Natural killer cell treated with Interleukin-12 subunit alpha and Interleukin-12 subunit beta and Interleukin-15 and Interleukin-18, amount 100 ng/mL, for 72 hours (primary cell): ENCODE measurements at places on chromosomes 5 and 9. TPM values are rescaled to one million over a fixed set of nuclear protein-coding genes. Genes with fewer than 3 reads are reported as not detected.

DNA sequence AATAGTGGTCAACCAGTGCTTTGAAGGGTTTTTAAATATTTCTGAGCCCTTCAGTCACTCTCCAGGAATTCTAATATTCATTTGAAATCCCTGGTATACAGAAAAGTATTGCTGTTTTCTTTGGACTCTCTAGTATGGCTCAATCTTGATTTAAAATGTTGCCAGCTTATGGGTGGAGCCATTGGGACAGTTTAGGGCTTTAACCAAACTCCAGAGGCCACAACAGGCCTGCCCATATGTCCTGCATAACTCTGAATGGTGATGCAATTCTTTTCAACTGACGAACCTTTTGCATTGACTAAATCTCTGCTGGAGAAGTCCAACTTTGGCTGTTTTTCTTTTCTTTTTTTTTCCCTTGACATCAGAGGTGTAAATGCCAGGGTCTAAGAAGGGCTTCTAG is 10.3 kb upstream of the ANKHD1 start:
- no peak for DNase-seq

DNA sequence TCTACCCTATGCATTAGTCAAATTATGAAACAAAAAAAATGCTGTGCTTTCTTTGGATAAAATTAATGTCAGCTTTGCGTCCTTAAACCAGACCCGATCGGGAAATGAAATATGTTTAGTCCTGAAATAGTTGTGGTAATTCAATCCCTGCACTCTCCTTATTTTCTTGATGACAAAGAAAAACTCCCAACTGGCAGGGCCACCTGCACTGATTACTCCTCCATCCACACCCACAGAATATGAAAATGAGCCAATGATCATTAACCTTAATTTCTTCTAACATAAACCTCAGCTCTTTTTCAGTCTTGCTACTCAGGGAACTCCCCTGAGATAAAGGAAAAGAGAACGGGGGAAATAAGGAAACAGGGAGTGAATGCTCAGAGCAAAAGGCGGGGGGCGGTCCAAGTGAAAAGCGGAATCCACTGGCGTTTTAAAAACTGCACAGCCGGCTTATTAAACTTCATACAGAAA is 245.3 kb downstream of the BNC2 start:
- DNase-seq = no peak

DNA sequence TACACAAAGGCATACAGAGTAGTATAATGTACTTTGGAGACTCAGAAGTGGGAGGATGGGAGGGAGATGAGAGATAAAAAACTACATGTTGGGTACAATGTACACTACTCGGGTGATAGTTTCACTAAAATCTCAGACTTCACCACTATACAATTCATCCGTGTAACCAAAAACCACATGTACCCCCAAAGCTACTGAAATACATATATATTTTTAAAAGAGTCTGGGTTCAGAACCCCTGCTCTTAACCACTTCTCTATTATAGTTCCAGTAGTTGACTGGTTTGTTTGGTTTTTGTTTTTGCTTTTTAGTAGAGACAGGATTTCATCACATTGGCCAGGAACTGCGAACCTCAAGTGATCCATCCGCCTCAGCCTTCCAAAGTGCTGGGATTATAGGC is 22.6 kb downstream of the SGTB start:
- DNase-seq = no peak

DNA sequence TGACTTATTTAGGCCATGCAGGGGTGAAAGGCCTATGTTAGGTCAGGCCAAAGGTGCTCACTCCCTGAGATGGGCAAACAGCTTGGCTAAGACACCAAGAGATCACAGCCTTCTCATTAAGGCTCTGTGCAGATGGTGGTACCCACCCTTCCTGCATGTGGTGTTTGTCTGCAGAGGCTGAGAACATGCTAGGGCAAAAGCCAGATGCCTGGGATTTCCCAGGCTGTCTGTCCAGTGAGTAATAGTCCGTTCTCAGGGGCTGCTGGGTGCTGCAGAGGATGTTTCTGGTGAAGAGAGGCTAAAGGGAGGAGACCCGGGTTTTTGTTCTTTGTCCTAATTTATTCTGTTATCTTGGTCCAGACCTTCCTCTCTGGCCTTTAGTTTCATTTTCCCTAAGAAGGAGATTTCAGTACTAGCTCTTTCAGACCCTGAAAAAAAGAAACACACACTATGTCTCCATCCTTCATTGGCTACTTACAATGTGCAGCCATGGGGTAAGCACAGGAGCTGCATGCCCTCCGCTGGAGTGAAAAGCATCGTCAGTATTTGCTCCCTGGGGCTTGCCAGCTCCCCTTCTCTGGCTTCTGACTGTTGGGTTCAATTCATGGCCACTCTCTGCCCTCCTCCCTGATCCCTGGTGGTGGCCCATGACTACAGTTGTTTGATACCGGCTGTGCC is 23.4 kb upstream of the GLRA1 start:
- DNase-seq = no peak

DNA sequence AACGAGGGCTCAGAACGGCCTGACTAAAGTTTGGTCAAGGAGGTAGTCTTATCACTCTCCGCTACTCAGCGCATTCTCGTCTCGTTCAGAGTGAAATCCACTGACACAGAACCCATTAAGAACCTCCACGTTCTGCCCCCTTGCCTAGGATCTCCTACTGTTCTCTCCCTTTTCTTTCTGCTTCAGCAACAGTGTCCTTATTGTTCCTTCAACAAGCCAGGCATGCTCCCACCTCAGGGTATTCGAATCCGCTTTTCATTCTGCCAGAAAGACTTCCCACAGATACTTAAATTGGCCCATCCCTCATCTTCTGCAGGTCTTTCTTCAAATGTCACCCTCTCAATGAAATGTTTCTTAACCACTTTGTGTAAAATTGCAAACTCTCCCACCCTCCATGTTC is 4.3 kb upstream of the ZNF354C start:
- no peak for DNase-seq

Gene ODF2
- 95.2 TPM for total RNA-seq

- DNase-seq = peak; percentile 53
These were observed 84.8 kb downstream of the MVB12B start for GRCh38 chr9:126411225-126411947.

GRCh38 chr5:5266297-5266696 is 126.2 kb downstream of the ADAMTS16 start:
- DNase-seq = no peak

Gene EMB
- total RNA-seq = 70.5 TPM

- DNase-seq = no peak
These were observed 18.6 kb upstream of the SMIM15 start for GRCh38 chr5:61180886-61181285.

GRCh38 chr9:98010445-98010844 is 27.3 kb downstream of the ANP32B start:
- no peak for DNase-seq

Gene PCDHB11
- not detected for total RNA-seq

DNA sequence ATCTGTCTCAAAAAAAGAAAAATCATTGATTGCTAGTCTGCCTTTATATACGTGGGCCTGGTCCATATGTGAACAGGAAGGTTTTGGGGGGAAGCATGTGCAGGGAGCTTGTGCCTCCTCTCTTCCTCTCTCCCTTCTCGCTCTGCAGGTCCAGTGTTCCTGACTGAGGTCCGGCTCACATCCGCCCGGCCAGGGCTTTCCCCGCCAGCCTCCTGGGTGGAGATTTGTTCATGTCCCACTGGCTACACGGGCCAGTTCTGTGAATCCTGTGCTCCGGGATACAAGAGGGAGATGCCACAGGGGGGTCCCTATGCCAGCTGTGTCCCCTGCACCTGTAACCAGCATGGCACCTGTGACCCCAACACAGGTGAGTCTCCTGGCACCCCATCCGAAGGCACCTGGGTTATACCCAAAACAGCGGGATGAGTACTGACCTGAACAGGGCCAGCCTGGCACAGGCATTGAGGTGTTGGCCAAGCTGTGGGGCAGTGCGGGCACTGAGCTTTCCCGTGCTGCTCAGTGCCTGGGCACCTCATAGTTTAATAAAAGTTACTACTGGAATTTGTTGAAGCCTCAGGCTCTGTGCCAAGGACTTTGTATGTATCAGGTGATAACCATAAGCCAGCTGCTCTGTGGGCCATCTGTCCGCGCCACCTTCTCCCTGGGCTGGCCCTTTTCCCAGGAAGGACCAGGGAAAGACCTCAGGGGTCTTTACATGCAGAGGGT is 39.4 kb upstream of the AIF1L start:
- no peak for DNase-seq

DNA sequence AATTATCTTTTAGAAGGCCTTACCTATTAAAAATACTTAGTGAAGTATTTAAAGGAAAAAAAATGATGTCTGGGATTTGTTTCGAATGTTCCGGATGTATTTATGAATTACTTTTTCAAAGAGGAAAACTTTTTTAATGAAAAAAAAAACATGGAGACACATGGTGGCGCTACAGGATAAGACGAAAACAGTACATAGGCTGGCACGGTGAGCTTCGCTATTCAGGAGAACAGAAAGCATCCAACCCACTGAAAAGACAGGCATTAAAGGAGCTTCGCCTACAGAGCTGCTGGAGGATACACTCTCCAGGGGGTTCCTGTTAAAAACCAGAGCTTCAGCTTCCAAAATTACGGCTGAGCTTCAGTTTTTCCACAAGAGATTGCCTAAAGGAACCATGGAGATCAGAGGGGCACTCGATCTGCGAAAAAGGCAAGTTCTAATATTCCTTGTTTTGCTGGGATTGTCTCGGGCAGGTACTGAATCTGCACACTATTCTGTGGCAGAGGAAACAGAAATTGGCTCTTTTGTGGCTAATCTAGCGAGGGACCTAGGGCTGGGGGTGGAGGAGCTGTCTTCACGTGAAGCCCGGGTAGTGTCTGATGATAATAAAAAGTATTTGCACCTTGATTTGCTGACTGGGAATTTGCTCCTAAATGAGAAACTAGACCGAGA is at the start of gene PCDHB14:
TSS of gene PCDHB14 (plus strand) at position 232 of the 672 bp plus-strand sequence. CDS start at position 395, 163 bp downstream.
- no peak for DNase-seq

Gene SOHLH1
- total RNA-seq = not detected

DNA sequence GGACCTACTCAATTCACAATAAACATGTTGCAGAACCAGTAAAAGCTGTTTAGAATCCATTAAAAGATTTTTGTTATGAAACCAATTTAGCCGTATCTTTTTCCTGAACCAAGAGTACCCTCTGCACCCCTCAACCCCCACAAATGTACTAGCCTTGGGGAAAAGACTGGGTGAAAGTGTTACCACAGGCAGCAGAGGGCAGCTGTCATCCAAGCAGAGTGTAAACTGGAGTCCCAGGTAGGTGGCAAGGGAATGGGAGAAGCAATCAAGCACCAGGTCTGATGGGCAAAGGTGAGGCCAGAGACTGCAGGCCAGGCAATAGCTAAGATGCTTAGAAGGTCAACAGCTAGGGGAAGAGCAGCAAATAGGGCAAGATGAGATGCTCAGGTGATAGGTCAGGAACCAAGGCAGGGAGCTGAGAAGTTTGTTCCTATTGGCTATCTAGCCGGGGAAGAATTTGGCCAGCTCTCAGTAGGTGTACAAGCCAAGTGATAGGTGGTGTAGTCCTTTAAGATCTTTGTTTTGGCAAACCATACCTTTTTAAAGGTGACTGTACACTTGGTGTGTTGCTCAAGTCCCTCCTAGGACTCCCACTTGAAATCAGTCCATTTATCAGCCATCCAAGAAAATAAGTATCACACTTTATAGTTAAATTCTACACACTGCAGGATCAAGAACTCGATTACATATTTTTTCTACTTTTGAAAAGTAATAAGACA is 77.8 kb upstream of the CCDC112 start:
- no peak for DNase-seq

GRCh38 chr9:123686131-123686828 is 243.6 kb downstream of the DENND1A start:
- DNase-seq = no peak

DNA sequence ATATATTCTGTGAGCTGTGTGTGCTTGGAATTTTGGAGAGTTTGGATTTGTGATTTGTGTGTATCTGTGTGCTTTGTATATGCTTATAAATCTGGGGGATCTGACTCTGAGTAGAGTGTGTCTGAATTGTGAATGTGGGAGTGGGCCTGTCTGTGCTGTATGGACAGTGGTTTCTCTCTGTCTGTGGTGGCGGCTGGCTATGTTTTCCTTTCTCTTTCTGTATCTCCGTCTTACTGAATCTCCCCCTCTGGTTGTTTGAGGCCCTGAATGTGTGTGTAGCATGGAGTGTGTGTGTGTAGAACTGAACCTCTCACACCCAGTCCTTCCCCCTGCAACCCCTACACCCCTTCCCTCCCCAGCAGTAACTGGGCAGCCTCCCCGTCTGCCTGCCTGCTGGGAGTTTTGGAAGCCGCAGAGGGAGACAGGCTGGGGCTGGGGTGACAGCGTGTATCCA is 4.7 kb downstream of the CXXC5 start:
- no peak for DNase-seq

Gene PHF24
- total RNA-seq = not detected

GRCh38 chr9:117815315-117815714 is 111.1 kb downstream of the TLR4 start:
- DNase-seq = no peak

Gene ABLIM3
- not detected for total RNA-seq

Gene FABP6
- total RNA-seq = not detected

DNA sequence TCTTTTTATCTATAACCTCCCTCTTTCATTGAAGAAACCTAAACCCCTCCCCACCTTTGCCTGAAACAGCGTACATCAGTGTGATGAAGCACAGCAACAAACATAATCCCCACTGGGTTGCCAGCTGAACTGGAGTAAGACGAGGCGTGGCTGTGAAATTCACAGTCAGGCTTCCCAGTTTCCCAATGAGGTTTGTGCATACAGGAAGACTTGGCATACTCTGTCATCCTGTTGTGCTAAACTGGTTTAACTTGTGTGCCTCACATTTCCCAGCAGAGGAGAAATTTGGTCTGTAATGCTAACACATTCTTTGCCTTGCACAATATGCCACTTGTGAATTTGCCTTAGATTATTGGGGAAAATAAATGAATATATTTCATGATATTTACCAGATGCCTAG is 121.5 kb downstream of the SV2C start:
- DNase-seq = no peak

GRCh38 chr9:116322521-116322920 is 168.9 kb downstream of the PAPPA start:
- no peak for DNase-seq

Gene NUTM2G
- total RNA-seq = not detected

GRCh38 chr5:61638476-61638875 is 306.4 kb downstream of the ZSWIM6 start:
- no peak for DNase-seq

DNA sequence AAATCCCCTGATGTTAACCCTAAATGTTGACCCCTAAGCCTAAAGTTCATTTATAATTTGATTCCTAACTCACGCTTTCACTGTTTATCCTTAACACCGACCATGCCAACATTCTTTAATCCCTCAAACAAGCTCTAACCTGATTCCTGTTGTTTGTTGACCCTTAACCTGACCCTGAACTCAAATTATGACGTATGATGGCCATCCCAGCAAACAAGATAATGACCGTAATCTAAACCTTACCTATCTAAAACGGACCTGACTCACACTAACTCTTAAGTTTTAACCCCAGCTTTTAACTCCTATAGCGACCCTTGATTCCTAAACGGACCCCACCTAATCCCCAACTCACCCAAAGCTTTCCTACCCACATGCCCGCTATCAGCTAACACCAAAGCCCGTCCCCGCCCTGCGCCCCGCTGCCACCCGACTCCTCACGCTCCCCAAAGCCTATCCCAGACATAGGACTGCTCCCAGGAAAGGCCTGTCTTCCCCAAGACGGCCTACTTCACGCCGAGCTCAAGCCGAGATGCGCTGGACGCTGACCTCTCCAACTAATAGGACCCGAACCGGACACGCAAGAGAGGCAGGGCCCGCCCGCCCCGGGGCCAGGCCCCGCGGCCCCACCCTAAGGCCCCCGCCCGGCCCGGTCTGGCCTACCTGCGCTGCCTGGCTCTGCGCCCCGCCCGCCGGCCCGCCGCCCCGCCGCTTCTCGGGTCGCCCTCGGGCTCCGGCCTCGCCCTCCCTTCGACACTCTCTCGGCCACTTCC is 395 bp downstream of the TLN1 start:
- no peak for DNase-seq

Gene SOX30
- total RNA-seq = not detected
